ENCODE measurements at places on chromosomes 2 and 18.

- DNase-seq = no peak
These were observed 9.4 kb downstream of the CYP26B1 start for GRCh38 chr2:72138011-72138881.

GRCh38 chr2:195561116-195561921, 95.7 kb upstream of the SLC39A10 start:
- DNase-seq = no peak

GRCh38 chr18:58788971-58789875, 75.5 kb upstream of the ZNF532 start:
- no peak for DNase-seq

DNA sequence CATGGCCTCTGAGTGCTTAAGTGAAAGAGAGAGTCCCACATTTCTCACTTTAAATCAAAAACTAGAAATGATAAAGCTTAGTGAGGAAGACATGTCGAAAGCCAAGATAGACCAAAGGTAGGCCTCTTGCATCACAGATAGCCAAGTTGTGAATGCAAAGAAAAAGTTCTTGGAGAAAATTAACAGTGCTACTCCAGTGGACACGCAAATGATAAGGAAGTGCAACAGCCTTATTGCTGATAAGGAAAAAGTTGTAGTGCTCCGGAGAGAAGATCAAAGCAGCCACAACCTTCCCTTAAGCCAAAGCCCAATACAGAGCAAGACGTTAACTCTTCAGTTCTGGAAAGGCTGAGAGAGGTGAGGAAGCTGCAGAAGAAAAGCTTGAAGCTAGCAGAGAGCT, 32.1 kb downstream of the PSMD1 start:
- DNase-seq = no peak

DNA sequence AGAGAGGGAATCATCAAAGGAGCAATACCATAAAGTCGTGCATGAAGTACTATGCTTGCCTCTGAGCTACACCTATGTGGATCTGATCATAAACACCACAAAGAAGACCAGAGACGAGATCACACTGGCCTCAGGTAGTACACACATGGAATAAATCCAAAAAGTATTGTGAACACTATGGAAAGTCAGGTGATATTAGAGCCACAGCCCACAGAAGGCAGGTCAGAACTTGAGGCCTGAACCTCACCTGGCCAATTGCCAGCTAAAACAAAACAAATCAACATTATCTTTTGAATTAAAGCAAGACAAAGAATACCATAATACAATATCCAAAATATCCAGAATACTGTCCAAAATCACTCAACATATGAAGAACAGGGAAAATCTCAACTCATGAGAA, 371.1 kb downstream of the NCKAP5 start:
- no peak for DNase-seq
